ENCODE measurements at places on chromosomes 5 and 9.

- no peak for DNase-seq
These were observed 16.6 kb downstream of the PLGRKT start for GRCh38 chr9:5421163-5421562.

GRCh38 chr9:20407013-20407412 lies 215.3 kb downstream of the MLLT3 start:
- no peak for DNase-seq

DNA sequence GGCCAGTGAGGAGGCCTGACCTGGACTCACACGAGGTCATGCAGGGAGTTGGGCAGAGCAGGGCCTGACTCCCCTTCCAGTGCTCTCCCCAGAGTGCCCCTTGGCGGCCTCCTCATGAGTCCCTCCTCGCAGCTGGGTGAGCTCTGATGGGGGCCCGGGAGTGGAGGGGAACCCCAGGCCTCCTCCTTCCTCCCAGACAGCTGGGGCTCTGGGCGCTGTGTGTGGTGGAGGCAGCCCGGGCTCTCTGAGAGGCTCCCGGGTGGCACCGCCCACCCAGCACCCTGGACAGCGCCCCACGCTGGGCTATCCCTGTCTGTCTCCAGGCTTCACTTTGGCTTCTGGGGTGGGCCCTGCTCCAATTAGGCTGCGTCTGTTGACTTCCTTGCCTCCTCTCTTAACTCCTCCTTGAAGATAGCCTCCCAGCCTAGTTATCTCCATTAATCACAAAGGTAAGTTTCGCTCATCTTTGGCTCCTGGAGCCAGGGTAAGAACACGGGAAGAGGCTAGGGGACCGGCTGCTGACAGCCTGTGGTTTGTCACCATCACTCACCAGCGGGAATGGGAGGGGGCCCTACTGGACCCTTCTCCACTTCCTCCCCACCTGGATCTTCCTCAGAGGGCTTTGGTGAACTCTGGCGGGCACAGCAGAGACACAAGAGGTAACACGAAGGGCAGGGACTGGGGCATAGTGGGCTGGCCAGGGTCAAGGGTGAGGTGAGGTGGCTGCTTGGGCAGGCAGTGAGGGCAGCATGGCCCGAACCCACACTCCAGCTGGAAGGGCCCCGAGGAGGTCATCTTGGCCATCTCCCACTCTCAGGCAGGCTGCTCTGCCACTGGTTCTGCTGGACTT lies 13.1 kb downstream of the PSD2 start:
- peak; percentile 23 for DNase-seq

DNA sequence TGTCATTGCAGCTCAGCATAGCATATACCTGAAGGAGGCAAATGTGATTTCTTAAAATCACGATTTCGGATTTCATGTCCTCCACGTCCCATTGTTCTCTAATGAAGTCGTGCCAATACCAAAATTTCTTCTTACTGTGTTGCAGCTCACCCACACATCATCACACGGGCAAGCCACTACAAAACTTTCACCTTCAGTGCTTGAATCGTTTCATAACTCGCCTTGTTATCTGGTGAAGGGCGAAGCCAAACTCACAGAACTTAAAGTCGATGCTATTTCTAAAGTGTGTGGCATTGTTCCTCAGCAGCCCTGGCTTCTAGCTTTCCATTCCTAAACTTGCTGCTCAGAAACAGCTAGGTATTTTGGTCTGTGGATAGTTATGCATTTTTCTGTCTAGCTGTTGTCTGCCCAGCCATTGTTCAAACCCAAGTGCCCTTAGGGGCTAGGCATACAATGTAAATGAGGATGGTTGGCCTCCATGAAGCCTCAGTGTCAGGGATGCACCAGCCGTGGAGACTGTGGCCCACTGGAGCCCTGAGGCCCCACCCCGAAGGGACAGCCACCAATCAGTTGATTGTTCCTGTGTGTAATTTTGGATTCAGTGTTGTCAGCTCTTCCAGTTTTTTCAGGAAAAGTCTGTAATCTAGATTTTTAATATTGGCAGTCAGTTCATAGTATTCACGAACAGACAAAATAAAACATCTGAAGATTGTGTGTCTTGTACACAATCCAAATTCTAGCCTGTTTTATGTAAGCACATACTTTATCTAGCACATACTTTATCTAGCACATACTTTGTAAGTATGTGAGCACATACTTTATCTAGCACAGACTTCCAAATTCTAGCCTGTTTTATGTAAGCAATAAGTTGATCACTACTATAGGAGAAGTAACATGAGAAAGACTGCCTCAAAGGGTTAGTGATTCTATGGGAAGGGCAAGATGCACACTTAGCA lies 112.8 kb downstream of the DAPK1 start:
- DNase-seq = no peak

GRCh38 chr5:78823196-78823595 lies 161.9 kb downstream of the ARSB start:
- no peak for DNase-seq

- DNase-seq = no peak
These were observed 66.8 kb upstream of the IL7R start for GRCh38 chr5:35789732-35790456.

DNA sequence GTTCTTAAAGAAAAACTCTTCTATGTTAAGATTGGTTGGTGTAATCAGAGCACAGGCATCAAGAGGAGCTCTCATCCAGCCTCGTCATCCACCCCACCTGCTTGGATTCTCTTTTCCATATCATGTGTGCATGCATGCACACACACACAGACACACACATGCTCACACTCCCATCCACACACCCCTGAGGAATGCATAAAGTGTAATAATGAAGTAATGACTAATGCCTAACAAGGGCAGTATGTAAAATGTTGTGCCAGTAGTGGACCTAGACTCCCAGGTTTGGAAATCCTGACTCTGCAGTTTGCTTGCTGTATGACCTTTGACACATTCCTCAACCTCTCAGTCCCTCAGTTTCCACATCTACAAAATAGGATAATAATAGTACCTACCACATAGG lies 280.0 kb upstream of the ANKRD55 start:
- DNase-seq = no peak

DNA sequence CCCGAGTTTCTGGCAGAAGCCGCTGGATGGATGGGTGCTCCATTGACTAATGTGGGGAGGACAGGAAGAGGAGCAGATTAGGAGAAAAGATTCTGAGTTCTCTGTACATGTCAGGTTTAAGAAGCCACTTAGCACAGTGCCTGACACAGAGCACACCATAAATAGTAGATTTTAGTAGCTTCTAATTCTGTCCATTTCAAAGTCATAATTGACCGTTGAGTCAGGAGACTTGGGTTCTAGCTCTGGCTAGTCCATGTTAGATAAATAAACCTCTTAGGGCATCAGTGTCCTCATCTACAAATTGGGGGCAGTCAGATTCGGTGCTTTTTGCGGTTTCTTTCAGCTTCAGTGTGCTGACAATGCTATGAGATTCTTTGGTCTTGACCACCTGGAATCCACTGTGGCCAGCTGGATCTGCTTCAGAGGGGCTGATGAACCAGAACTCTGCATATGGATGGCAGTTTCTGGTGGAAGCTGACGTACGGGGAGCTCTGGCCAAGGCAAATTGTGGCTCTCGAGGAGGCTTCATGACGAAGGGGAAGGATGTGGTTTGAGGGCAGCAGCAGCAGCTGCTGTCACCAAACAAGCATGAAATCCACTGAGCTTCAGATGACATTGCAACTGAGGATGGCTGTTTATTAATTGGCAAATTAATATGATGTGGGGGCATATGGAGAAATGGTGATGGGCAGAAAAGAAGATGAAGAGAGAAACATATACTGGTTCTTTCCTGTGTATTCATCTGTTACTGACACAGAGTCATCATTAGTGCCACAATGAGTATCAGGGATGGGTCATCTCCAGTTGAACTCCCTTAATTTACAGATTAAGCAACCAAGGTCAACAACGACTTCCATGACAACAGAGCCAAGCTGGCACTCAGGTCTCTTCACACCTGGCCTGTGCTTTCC lies 134.4 kb downstream of the AOPEP start:
- DNase-seq = peak; percentile 36

GRCh38 chr5:116032991-116033390 lies 719 bp downstream of the ARL14EPL start:
- DNase-seq = no peak

GRCh38 chr5:142584891-142585290 lies 101.0 kb downstream of the FGF1 start:
- no peak for DNase-seq

GRCh38 chr9:89880161-89880560 lies 275.3 kb downstream of the GADD45G start:
- no peak for DNase-seq

DNA sequence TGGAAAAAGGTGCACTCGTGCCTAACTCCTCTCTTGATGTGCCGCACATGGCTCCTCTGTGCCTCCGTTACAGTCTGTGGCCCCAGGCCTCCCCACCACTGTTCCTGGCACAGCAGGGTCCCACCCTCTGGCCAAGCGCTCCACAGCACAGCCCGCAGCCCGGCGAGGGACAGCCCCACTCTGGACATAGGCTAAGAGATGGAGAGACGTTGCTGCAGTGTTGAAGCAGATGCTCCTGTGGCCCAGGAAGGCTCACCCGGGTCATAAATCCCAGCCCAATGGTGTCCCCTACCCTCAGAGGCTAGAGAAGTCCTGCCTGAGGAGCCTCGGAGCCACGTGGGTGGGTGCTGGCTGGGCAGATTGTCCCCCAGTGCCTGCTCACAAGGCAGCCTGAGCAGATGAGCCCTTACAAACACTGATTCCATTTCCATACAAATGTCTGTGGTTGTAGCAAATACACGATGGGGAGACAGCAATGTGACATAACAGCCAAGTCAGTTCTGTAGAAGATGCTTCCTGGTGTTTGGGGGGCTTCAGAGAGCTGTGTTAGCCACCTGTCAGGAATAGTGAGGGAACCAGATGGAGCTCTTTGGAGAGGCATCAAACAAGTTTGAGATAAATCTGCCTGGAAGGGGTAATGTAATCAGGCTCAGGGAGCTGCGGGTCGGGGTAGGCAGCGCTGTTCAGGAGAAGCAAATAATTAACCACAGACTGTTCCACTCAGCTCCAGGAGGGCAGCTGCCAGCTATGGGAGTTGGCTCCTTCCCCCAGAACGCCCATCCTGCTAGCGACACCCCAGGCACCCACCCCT lies 41.7 kb downstream of the C5orf15 start:
- no peak for DNase-seq

GRCh38 chr5:124858612-124859011 lies 112.2 kb upstream of the ZNF608 start:
- no peak for DNase-seq

- DNase-seq = no peak
These were observed 131.3 kb upstream of the DAP start for GRCh38 chr5:10892147-10892910.

- DNase-seq = no peak
These were observed 77.4 kb downstream of the MEGF10 start for GRCh38 chr5:127367946-127368465.

DNA sequence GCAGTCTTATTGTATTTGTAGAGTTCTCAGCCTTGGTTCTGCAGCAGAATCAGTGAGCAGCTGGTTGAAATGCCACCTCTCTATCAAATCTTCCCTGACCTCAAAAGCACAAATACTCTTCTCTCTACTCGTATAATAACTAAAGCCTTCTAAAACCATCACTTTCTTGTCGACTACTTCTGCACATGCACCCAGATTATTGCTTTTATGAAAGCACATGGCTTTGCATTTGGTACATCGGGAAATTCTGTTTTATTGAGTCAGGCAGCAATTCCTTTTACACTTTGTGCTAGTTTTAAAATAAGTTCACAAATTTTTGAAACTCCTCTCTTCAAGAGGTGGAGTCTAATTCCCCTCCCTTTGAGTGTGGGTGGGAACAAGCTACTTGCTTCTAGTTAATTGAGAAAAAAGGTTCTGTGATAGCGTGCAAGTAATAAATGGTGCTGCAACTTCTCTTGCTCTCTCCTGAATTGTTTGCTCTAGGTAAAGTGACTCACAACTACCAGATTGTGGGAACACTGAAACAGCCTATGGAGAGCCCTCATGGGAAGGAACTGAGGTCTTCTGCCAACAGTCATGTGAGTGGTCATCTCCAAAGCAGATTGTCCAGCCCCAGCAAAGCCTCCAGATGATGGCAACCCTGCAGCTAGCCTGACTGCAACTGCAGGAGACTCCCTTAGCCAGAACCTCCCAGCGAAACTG lies 66.0 kb upstream of the TAF1L start:
- DNase-seq = no peak

- peak; percentile 6 for DNase-seq
These were observed 98.9 kb upstream of the CPEB4 start for GRCh38 chr5:173789031-173789920.

- DNase-seq = no peak
These were observed 48.3 kb upstream of the ICE1 start for GRCh38 chr5:5374009-5374715.

All from stimulated activated CD4-positive, alpha-beta T cell treated with anti-CD3 and anti-CD28 coated beads, Interleukin-12 subunit alpha, Interleukin-12 subunit beta, amount 100 ng/mL, for 48 hours (primary cell).